ENCODE measurements at places on chromosomes 16 and 17. TPM values are rescaled to one million over a fixed set of nuclear protein-coding genes. Genes with fewer than 3 reads are reported as not detected.

DNA sequence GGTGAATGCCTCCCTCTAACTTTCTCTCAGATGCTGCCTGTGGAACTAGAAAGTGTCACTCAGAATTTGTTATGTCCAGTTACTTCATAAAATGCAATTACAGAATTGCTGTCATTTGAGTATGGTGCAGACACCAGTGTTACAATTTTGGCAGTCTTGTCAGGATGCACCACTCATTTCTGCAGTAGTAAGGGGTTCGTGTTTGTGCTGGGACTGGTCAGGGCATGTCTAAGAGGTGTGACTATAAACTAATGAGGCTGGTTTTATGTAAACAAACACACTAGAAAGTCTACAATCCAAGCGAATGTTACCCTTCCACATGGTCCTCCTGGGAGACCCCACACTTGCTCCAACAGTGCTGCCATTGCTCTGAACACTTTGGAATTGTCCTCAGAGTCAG, 206.2 kb downstream of the ANKFN1 start:
- peaks cover 2% of the 10 kb centered on the region for H3K4me1 ChIP-seq
- no peak overlapping the region for H3K27ac ChIP-seq
- no peak for DNase-seq
- no peaks in the 10 kb centered on the region for H3K27me3 ChIP-seq

GRCh38 chr17:13776027-13776551, 174.4 kb upstream of the HS3ST3A1 start:
- H3K27me3 ChIP-seq = peaks cover 3% of the 10 kb centered on the region
- DNase-seq = no peak
- no peaks in the 10 kb centered on the region for H3K4me1 ChIP-seq
- no peak overlapping the region for H3K27ac ChIP-seq

Gene MYO15B
- 35.6 TPM for total RNA-seq

- H3K4me3 ChIP-seq = no peak overlapping the region
- peaks cover 46% of the 10 kb centered on the region for H3K4me1 ChIP-seq
- peak overlapping the region; percentile 63 for H3K27ac ChIP-seq
- H3K27me3 ChIP-seq = no peaks in the 10 kb centered on the region
- H3K36me3 ChIP-seq = peaks cover 75% of the 10 kb centered on the region
Observed at GRCh38 chr17:82267575-82268379, 5.7 kb downstream of the CSNK1D start.

GRCh38 chr17:57407287-57408070, 151.2 kb downstream of the MSI2 start:
- peak overlapping the region; percentile 87 for H3K27ac ChIP-seq
- no peak overlapping the region for H3K4me3 ChIP-seq
- H3K4me1 ChIP-seq = peaks cover 57% of the 10 kb centered on the region
- no peaks in the 10 kb centered on the region for H3K27me3 ChIP-seq
- no peak for DNase-seq
- H3K36me3 ChIP-seq = no peaks in the 10 kb centered on the region

Gene TNP2
- total RNA-seq = not detected

Gene DHRS7C
- total RNA-seq = not detected

DNA sequence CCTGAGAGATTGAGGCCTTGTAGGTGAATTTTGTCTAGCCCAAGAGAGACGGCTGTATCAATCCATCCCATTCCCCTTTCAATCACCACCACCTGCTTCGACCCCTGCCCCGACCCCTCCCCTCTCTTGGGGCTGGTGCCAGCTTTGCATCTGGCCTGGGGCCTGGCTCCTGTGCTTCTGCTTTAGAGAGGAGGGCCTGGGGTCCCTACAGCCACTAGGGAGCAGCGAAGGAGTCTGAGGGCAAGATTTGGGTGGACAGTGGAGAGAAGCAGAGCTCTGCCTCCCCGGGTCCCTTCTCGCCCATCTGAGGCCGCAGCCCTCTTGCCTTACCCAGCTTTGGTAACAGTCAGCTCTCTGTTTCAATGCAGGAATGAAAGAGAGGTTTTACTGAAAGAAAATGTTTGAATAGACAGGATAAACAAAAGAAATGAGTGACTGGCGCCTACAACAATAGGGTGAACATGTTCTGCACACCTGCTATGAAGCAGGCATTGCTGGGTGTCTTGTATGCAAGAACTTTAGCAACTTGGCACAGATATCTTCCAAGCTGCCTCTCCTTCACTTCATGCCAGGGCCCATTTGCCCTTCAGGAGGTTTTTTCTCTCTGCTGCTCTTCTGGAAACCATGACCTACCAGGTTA, 57.4 kb downstream of the SLC47A1 start:
- H3K4me3 ChIP-seq = no peak overlapping the region
- H3K4me1 ChIP-seq = no peaks in the 10 kb centered on the region
- DNase-seq = peak; percentile 34
- H3K36me3 ChIP-seq = no peaks in the 10 kb centered on the region
- no peak overlapping the region for H3K27ac ChIP-seq
- H3K27me3 ChIP-seq = no peaks in the 10 kb centered on the region

GRCh38 chr16:24611310-24611709, 71.9 kb downstream of the RBBP6 start:
- peaks cover 42% of the 10 kb centered on the region for H3K27me3 ChIP-seq
- peak overlapping the region; percentile 84 for H3K4me3 ChIP-seq
- no peak for DNase-seq

GRCh38 chr17:54937426-54937825, 31.0 kb downstream of the COX11 start:
- H3K4me1 ChIP-seq = no peaks in the 10 kb centered on the region
- peaks cover 74% of the 10 kb centered on the region for H3K36me3 ChIP-seq
- H3K27ac ChIP-seq = no peak overlapping the region
- no peaks in the 10 kb centered on the region for H3K27me3 ChIP-seq

- peaks cover 4% of the 10 kb centered on the region for H3K4me1 ChIP-seq
- DNase-seq = no peak
- no peaks in the 10 kb centered on the region for H3K27me3 ChIP-seq
- H3K27ac ChIP-seq = peak overlapping the region; percentile 36
- H3K36me3 ChIP-seq = no peaks in the 10 kb centered on the region
- peak overlapping the region; percentile 71 for H3K4me3 ChIP-seq
Observed at GRCh38 chr16:1343428-1344242, 8.0 kb downstream of the TSR3 start.

DNA sequence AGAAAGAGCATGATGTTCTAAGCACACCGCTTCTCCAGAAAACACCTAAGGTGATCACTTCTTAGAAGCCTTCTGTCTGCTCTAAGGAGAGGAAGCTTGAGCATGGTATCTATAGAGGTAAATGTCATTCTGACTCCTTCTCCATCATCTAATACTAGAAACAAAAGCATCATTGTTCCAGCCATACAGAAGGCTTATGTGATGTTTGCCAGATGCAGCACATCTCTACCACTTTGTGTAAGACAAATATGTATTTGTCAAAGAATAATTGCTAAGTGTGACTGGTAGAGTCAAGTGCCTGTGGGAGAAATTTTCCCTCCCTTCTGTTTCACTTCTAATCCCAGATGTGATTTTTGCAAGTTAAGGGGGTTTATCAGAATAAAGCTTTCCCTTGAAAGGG, 217.1 kb downstream of the HS3ST3A1 start:
- DNase-seq = no peak
- no peaks in the 10 kb centered on the region for H3K36me3 ChIP-seq
- no peak overlapping the region for H3K4me3 ChIP-seq
- no peaks in the 10 kb centered on the region for H3K4me1 ChIP-seq
- no peak overlapping the region for H3K27ac ChIP-seq

- peaks cover 71% of the 10 kb centered on the region for H3K27me3 ChIP-seq
- H3K4me3 ChIP-seq = no peak overlapping the region
Observed at GRCh38 chr16:77962689-77963088, 59.7 kb upstream of the CLEC3A start.

DNA sequence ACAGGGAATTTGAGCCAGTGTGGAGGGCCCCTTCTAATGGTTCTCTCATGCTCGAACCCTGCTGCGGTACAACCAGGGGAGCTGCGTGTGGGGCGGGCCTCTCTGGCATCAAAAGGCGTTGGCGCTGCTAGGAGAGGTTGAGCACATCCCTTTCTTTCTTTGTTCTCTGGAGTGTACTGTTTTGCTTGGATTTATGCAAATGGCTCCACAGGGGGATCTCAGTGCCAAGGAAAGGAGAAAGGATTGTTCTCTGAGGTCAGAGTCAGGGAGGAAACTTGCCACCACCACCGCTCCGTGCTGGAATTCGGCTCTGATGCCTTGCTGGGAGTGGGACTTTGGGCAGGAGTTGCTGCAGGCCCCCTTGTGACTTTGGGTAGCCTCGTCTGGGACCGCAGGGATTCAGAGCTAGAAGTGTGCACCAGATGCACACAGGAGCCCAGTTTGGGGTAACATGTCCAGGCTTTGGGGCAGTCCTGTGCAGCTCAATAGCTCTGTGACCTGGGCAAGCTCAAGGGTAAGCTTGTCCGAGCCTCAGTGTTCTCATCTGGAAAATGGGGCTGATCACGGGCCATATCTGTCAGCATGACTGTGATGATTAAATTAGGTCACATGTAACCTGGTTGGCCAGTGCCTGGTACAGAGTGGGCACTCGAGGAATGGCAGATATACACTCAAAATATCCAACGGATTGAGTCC, 353.0 kb upstream of the EEF2KMT start:
- H3K27ac ChIP-seq = peak overlapping the region; percentile 45
- H3K36me3 ChIP-seq = peaks cover 7% of the 10 kb centered on the region
- H3K4me1 ChIP-seq = peaks cover 65% of the 10 kb centered on the region
- H3K27me3 ChIP-seq = peaks cover 38% of the 10 kb centered on the region

- H3K27me3 ChIP-seq = no peaks in the 10 kb centered on the region
- H3K27ac ChIP-seq = no peak overlapping the region
- DNase-seq = no peak
- peaks cover 15% of the 10 kb centered on the region for H3K4me1 ChIP-seq
- no peaks in the 10 kb centered on the region for H3K36me3 ChIP-seq
Observed at GRCh38 chr17:42088736-42089135, 9.5 kb downstream of the ZNF385C start.

DNA sequence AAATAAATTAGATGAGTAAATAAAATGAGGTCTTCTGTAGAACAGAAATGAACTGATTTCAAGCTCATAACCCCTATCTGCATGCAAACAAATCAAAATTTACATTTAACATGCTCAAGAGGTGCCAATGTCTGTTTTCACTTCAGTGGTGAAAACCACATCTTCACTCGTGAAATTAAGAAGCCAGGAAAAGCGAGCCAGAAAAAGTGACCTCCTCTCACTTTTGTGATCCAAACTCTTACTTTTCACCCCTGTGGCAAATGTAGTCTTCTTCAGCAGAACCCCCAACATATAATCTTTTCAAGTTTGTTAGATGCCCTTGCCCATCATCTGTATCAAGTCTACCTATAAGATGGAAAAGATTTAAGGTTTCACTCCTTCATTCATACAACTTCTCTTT, 9.5 kb upstream of the QRICH2 start:
- H3K36me3 ChIP-seq = peaks cover 30% of the 10 kb centered on the region
- H3K27ac ChIP-seq = 0 out of 2 replicates have a peak overlapping the region, but pooled peaks have one; percentile 57
- no peaks in the 10 kb centered on the region for H3K27me3 ChIP-seq
- peaks cover 5% of the 10 kb centered on the region for H3K4me1 ChIP-seq

Gene NSF
- 21.2 TPM for total RNA-seq

GRCh38 chr17:69401251-69401650, 13.2 kb upstream of the MAP2K6 start:
- peaks cover 8% of the 10 kb centered on the region for H3K36me3 ChIP-seq
- H3K4me1 ChIP-seq = no peaks in the 10 kb centered on the region
- H3K4me3 ChIP-seq = no peak overlapping the region
- H3K27me3 ChIP-seq = no peaks in the 10 kb centered on the region

DNA sequence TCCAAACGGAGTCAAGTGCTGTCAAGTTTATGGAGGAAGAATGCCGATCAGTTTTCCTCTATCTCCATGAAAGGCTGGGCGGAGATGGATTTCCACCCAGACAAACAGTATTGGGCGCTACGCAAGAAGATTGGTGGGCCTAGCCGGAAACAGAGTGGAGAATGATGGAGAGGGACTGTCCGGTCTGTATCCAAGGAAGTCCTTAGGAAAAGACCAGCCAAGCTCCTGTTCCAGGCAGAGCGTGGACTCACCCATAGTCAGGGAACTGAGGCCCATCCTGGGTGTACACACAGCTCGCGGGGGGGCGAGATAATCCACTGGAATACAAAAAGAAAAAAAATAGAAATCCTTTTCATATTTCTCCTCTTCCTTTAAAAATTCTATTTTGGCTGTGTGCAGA, 1.5 kb upstream of the ABCC12 start:
- no peaks in the 10 kb centered on the region for H3K36me3 ChIP-seq
- H3K27ac ChIP-seq = no peak overlapping the region
- H3K4me1 ChIP-seq = peaks cover 14% of the 10 kb centered on the region
- H3K4me3 ChIP-seq = no peak overlapping the region
- no peak for DNase-seq

- peaks cover 25% of the 10 kb centered on the region for H3K4me1 ChIP-seq
- no peak for DNase-seq
- H3K27me3 ChIP-seq = no peaks in the 10 kb centered on the region
- no peak overlapping the region for H3K27ac ChIP-seq
- H3K36me3 ChIP-seq = 0 out of 2 replicates have a peak, but pooled peaks cover 3% of the 10 kb centered on the region
- H3K4me3 ChIP-seq = no peak overlapping the region
Observed at GRCh38 chr16:24996301-24996700, 18.9 kb downstream of the ARHGAP17 start.

Gene SETD6
- 35.0 TPM for total RNA-seq

Gene MRM1
- total RNA-seq = 14.2 TPM

Gene MYL4
- not detected for total RNA-seq

DNA sequence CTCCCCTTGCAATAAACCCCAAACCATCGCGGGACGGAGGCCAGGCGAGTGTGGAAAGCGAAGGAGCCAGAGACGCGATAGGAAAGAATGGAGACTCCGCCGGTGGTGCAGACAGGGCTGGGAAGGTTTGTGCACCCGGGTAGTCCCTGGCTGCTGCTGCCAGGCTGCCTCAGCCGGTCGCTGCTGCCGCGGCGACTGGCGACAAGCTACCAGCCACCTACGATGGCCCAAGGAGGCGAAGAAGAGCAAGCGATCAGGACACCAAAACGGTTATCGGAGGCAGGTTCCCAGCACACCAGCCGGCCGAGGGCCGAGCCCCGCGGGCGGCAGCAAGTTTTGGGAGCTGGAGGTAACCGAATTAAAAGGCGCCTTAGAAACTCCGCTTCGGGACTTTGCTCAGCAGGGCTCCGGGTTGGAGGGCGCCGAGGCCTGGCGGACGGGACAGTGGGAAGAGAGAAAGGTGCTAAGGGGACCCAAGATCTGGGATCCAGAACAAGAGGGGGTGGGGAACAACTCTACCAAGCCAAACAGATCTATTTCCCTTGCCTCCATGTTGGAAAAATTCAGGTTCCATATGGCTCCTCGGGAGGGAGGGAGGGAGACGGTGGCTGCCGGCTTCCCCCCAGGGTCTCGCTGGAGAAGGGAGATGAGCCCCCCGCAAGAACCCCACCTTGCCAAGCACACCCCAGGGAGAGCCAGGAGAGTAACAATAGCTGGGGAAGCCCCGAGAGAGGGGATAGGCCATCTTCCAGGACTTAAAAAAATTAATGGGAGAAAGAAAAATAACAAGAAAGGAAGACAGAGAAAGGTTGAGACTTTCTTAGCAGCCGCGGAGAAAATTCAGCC, 9.7 kb upstream of the HOXB2 start:
- H3K4me1 ChIP-seq = peaks cover 37% of the 10 kb centered on the region
- no peak overlapping the region for H3K27ac ChIP-seq
- H3K36me3 ChIP-seq = no peaks in the 10 kb centered on the region
- peaks cover 100% of the 10 kb centered on the region for H3K27me3 ChIP-seq
- H3K4me3 ChIP-seq = peak overlapping the region; percentile 58
- no peak for DNase-seq

- no peak for DNase-seq
- H3K4me3 ChIP-seq = no peak overlapping the region
- H3K36me3 ChIP-seq = no peaks in the 10 kb centered on the region
- H3K27ac ChIP-seq = no peak overlapping the region
- H3K27me3 ChIP-seq = no peaks in the 10 kb centered on the region
Observed at GRCh38 chr17:51052235-51052634, 68.4 kb downstream of the SPAG9 start.

- no peaks in the 10 kb centered on the region for H3K4me1 ChIP-seq
- H3K27me3 ChIP-seq = no peaks in the 10 kb centered on the region
- no peak for DNase-seq
- no peaks in the 10 kb centered on the region for H3K36me3 ChIP-seq
- no peak overlapping the region for H3K27ac ChIP-seq
Observed at GRCh38 chr17:19769946-19770652, 22.0 kb upstream of the ALDH3A1 start.
